Naive thymus-derived CD8-positive, alpha-beta T cell (primary cell): ENCODE measurements at places on chromosomes 1 and 21. TPM values are rescaled to one million over a fixed set of nuclear protein-coding genes. Genes with fewer than 3 reads are reported as not detected.
A peak's percentile ranks its signal among the peaks of the same experiment; 100 is the strongest.

GRCh38 chr1:181075766-181076350, 12.6 kb upstream of the IER5 start:
- DNase-seq, result no peak

DNA sequence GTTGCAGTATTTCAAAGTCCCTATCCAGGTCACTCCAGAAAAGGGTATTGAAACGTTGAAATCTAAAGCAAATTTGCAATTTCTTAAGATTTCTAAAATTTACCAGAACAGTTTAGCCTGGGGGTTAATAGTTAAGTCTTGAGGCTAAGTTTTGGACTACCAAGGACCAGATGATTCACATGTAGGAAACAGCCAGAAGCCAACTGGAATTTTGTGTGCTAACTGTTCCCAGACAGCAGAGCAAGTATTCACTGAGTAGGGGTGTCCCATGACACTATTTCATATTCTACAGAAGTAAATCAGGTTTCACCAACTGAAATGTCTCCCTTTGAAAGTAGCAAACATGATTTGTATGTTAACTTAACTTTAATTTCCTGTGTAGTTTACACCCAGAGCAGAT, 11.5 kb upstream of the C1orf105 start:
- DNase-seq, result no peak

DNA sequence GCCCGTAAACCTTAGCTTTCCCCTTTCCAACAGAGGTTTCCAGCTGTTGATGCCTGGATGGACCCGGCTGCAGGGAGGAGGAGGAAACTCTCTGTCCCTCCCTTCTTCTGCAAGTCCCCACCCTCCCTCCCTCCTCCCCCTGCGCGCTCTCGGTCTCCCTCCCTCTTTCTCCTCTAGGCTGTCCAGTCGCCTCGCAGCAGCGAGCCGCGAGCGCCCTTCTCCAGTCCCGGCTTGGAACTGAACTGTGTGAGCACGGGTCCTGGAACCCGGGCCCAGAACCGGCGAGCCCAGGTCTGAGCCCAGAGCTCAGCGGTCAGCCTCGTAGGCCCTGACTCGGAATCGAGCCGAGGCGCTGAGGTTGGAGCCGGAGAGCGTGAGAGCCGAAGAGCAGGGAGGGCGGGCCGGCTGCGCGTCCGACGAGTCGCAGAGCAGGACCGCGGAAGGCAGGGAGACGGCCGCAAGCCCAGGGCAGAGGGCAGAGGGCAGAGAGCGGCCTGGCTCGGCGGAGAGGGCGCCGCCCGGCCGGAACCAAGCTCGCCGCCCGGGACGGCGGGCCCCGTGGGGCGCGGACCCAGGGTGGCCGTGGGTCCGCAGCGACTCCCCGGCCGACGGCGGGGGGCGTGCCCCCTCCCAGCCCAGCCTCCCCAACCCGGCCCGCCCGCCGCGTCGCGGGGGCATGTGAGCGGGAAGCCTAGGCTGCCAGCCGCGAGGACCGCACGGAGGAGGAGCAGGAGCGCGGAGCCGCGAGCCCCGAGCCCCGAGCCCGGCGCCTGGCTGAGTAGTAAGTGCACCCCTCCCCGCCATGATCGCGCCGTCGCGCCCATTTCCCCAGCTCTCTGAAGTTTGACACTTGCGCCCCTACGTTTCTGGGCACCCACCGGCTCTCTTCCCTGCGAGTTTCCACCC, at the start of gene SOX13:
SOX13 (plus strand) TSS at position 185 of the 906 bp plus-strand sequence. CDS start 39,801 bp downstream, outside the sequence.
- no peak for DNase-seq

GRCh38 chr1:32400876-32401631, 6.8 kb upstream of the BSDC1 start:
- DNase-seq, result peak; percentile 15

The C1orf141 gene
- total RNA-seq, result not detected

The MX1 gene
- 61.4 TPM for total RNA-seq

- DNase-seq, result no peak
These were observed 7.1 kb downstream of the TCP10L start for GRCh38 chr21:32578107-32578691.

DNA sequence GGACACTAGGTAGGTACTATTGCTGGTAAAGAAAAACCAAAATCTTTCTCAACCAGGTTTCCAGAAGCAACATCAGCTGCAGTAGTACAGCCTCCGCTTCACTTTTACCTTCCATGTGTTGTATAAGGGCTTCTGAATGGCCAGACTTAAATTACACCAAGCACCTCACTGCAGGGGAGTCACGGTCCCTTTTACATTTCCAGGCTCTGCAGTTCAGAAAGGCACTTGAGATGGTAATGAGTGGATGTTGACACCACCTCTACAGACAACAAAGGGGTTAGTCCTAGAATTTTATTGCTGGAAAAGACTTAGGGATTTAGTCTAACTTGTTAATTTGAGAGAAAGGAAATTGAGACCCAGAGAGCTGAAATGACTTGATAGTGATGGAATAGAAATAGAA, 12.0 kb upstream of the DUSP12 start:
- no peak for DNase-seq

The LCE2C gene
- not detected for total RNA-seq

DNA sequence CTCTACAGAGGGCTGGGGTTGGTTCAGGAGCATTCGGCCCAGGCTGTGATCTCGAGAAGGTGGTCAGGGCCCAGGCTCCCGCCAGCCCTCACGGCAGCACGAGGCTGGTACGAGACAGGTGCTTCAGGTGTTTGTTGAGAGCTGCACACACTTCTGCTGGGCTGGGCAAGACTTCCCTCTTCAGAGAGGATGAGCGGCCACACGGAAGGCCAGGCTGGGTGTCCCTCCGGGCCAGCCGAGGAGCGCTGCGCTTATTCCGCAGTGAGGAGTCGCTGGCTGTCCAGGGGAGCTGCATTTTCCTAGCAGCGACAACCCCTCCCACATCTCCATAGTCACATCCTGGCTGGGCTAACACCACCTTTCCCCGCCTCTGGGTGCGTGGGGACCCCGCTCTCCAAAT, 50.5 kb downstream of the PDE9A start:
- DNase-seq, result no peak

The KCNK2 gene
- total RNA-seq, result not detected

GRCh38 chr21:16519036-16519435, 789.3 kb downstream of the USP25 start:
- no peak for DNase-seq

The YARS1 gene
- total RNA-seq, result 184 TPM

DNA sequence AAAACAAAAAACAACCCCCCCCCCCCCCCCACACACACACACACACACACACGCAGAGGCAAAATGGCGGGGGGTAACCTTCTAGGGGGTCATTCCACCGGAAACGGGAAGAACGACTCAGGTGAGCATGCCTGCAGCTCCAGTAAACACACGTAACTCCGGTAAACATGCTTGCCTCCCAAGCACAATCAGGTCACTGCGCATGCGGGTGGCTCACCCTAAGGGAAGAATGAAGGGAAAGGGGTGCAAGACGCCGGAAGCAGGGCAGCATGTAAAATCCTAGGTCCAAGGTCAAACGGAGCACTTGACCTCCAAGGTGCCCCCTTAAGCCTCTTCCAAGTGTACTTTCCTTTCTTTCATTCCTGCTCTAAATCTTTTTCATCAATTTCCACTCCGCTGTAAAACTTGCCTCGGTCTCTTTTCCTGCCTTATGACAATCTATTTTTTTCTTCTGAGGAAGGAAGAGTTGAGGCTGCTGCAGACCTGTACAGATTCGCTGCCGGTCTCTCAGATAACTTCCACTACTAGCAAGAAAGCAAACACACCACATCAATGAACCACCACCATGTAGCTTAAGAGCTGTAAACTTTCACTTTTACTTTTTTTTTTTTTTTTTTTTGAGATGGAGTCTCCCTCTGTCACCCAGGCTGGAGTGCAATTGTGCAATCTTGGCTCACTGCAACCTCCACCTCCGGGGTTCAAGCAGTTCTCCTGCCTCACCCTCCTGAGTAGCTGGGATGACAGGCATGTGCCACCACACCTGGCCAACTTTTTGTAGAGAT, 21.0 kb upstream of the CBR3 start:
- peak; percentile 87 for DNase-seq

The DIRAS3 gene
- total RNA-seq, result not detected

- no peak for DNase-seq
These were observed 37.0 kb upstream of the PDE9A start for GRCh38 chr21:42616446-42616845.

The LAMB3 gene
- total RNA-seq, result 0.73 TPM

DNA sequence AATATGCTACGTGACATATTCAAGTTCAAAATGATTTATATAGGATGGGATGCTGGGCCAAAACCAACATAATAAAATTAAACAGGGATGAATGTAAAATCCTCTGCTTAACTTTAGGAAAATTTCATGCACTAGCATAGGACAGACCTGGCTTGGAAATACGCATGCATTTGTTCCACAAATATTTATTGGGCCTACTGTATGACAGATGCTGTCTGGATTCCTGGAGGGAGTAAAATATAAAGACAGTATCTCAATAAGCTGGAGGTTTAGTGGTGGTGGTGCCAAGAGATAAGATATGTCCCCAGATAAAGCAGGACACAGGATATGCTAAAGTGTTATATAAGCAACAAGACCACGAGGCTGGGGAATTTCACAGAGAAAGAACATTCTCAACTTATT, 15.1 kb downstream of the RCSD1 start:
- no peak for DNase-seq

- no peak for DNase-seq
These were observed 5.4 kb upstream of the KLHDC7A start for GRCh38 chr1:18475234-18475905.

The CYP2J2 gene
- 2.8 TPM for total RNA-seq

GRCh38 chr1:14999441-14999840, 154.1 kb upstream of the TMEM51 start:
- no peak for DNase-seq

DNA sequence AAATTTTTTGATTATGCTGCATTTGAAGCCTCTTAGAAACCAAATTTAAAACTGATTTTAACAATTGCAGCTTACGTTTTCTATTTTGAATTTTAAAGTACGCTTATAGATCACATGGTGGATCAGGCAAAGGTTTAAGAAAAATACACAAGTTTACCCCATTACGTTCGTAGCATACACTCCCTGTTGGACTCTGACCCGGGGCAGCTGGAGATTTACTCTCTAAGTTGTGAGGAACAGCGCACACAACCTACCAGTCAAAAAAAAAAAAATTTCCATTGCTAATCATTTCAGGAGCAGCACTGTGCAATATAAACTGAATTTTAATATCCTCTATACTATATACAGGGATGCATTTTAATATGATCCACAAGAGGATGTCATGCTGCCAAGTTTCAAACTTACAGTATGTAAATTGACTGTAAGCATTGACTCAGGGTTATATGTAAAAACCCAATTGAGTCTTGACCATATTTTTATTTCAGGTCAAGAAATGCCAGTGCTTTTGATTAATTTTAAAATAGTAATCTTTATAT, 20.4 kb downstream of the CSDE1 start:
- DNase-seq, result no peak

DNA sequence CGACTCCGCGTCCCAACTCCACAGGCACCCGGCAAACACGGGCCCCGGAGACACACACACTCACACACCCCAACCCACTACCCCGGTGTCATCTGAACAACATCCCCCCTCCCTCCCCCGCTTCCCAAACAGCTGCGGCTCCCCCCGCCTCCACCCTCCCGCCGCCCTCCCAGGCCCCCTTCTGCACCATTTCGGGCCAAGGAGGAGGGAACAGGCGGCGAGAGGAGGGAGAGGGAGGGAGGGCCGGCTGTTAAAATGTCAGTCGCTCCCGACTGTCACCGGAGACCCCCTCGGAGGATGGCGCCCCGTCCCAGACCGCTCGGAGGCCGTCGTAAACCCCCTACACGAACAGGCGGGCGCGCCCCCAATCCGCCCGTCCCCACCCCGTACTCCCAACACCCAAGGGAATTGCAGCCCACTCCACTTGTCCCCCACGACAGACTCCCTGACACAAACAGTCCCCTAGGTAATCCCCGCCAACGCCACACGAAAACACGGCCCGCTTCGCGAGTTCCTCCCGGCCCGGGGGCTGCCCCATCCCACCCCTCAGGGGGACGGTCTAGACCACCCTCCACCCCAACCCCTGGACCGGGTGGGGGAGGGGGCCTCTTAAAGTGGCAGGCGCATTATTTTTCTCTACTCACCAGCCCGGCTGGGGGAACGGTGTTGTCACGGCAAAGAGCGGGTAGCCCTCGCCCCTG, 583 bp downstream of the MEF2D start:
- DNase-seq, result peak; percentile 54

DNA sequence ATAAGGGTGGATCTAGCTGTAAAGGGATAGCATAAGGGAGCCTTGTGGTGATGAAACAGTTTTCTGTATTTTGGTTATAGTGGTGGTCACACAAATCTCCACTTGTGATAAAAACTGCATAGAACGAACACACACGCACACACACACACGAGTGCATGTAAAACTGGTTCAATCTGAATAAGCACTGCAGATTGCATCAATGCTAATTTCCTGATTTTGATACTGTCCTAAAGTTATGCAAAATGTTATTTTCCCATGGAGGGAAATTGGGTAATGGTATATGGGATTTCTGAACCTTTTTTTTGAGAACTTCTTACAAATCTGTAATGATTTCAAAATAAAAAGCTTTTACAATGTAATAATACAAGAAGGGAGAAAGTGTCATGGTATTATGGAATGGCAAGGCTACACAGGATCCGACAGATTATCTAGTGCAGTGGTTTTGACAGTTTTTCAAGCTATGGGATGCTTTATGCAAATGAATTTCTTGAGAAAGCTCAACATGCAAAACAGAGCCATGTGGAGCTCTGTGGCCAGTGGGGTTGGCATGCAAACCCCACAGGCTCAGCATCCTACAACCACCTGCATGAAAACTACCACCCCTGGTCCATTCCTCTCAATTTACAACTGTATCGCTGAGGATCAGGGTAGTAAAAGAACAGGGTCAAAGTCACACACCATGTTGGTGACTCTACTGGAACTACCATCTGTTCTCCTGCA, 18.8 kb downstream of the SLC41A1 start:
- DNase-seq, result no peak

GRCh38 chr1:175172503-175172902, 20.1 kb downstream of the KIAA0040 start:
- DNase-seq, result no peak

The TMEM200B gene
- total RNA-seq, result not detected

DNA sequence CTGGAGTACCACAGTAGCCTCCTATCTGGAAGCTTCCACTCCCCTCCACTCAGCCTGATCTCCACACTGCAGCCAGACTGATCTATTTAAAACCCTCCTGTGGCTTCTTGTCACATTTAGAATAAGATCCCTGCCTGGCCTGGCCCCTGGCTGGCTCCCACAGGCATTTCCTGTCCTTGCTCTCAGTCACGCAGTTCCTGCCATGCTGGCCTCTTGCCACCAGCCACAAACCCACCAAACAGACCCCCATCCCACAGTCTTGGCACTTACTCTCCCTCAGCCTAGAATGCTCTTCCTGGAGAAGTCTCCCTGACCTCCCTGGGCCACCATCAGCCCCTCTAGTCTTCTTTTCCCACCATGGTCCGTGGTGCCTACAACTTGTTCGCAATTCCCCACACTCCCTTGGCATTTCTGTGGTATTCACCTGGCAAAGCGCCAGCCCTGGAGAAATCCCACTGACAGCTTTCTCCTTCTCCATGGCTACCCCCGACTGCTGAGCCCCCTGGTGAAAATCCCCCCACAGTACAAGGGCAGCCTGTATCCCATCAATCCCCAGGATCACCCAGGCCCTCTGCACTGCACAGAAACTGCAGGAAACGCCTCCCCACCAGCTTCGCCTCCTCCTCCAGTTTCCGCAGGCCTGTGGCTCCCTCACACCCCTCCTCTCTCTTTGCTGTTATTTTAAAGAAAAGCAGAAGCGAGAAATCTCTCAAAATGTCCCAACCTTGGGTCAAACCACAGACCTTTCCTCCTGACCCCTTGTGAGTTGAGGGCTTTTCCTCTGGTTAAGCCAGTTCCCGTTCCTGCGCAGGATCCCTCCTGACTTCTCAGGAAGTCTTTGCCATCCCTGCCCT, 94.5 kb downstream of the SYT2 start:
- no peak for DNase-seq
